Calu3 (cell line): ENCODE measurements at places on chromosomes 3 and 15. TPM values are rescaled to one million over a fixed set of nuclear protein-coding genes. Genes with fewer than 3 reads are reported as not detected.

GRCh38 chr3:98699132-98699531 is 64.0 kb upstream of the ST3GAL6 start:
- no peak overlapping the region for H3K4me3 ChIP-seq
- no peak overlapping the region for H3K27ac ChIP-seq
- peak; percentile 4 for DNase-seq
- H3K27me3 ChIP-seq: no peaks in the 10 kb centered on the region
- H3K36me3 ChIP-seq: no peaks in the 10 kb centered on the region
- H3K4me1 ChIP-seq: no peaks in the 10 kb centered on the region

The SAMMSON gene
- total RNA-seq: not detected in 2 replicates

The GOLGA8T gene
- not detected in 2 replicates for total RNA-seq

- H3K36me3 ChIP-seq: no peaks in the 10 kb centered on the region
- H3K27ac ChIP-seq: no peak overlapping the region
- no peaks in the 10 kb centered on the region for H3K27me3 ChIP-seq
- no peak overlapping the region for H3K4me3 ChIP-seq
- DNase-seq: no peak
Measured at GRCh38 chr3:60269377-60269776, 981.9 kb downstream of the FHIT start.

DNA sequence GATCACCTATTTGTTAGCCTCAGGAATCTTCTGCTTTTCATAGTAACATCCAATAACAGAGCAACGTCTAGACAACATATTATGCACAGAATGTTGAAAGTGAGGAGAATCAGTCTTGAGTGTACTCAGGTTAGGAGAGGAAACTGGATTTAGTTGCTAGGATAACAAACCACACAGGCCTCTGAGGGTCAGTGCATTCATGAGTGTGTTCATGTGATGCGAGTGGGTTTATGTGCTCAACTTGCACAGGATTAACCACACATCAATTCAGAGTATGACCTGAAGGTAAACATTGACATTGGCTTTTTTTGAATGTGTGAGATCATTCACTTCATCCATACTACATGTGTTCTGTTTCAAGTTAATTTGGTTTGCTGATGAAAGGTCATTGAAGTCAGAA is 287.6 kb downstream of the DIPK2A start:
- H3K27me3 ChIP-seq: no peaks in the 10 kb centered on the region
- no peak overlapping the region for H3K27ac ChIP-seq
- H3K4me1 ChIP-seq: no peaks in the 10 kb centered on the region
- H3K36me3 ChIP-seq: no peaks in the 10 kb centered on the region

DNA sequence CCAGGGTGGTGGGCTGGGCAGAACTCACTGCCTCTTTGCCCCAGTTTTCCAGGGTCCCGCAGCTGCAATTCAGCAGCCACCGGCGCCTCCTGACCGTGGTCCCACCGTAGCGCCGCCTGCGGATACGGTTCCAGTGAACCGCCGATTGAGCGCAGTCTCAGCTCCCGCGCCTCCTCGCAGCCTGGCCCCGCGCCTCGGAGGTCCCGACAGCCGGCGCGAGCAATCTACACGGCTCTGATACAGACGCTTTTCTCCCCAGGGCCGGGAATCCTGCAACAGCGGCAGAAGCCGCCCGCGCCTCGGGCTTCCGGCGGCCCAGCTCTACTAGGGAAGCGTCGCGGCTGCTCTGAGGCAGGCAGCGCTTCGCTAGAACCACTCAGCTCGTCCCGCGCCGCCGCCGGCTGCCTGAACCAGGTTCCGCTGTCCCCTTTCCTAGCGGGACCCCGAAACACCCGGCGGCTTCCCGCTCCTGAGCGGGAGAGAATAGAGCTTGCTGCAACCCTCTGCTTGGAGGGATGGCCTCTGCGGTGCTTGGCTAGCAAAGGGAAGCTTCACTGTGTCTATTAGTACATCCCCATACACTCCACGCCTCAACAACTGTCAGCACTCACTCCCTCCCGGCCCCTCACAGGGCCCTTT is 3.1 kb downstream of the FOXL2NB start:
- peaks cover 87% of the 10 kb centered on the region for H3K27me3 ChIP-seq
- no peak overlapping the region for H3K27ac ChIP-seq
- H3K4me1 ChIP-seq: peaks cover 20% of the 10 kb centered on the region
- H3K4me3 ChIP-seq: peak overlapping the region; percentile 20
- H3K36me3 ChIP-seq: peaks cover 19% of the 10 kb centered on the region

The SLC9A9 gene
- total RNA-seq: 1.5 and 2.4 TPM in 2 replicates

DNA sequence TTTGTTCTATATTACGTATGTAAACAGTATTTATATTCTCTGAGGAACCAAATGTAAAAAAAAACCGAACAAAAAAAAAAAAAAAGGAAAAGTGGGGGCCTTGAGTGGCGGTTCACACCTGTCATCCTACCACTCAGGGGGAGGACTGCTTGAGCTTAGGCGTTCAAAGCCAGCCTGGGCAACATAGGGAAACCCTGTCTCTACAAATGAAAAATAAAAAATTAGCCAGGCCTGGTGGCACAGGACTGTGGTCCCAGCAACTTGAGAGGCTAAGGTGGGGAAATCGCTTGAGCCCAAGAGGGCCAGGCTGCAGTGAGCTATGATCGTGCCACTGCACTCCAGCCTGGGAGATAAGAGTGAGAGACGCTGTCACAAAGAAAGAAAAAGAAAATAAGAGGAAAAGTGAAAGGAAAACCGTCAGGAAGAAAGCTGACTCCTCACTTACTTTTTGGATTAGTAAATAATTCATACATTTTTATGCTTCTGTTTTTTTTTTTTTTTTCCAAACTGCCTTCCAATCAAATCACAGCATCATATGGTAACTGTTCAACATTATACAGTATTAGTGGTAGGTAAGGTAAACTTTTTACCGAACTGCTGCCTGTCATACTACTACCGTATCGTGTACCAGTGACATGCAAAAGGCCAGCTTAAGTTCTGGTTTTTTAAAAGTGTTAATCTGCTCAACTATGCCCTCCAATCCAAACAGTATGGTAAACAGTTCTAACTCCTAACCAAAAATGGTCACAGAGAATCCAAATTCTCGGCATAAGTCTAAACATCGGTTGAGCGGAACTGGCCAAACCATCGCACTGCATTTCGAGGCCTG is 1.2 kb downstream of the PHC3 start:
- DNase-seq: no peak
- peak overlapping the region; percentile 96 for H3K27ac ChIP-seq
- H3K36me3 ChIP-seq: peaks cover 56% of the 10 kb centered on the region
- peaks cover 19% of the 10 kb centered on the region for H3K4me1 ChIP-seq
- peak overlapping the region; percentile 98 for H3K4me3 ChIP-seq

DNA sequence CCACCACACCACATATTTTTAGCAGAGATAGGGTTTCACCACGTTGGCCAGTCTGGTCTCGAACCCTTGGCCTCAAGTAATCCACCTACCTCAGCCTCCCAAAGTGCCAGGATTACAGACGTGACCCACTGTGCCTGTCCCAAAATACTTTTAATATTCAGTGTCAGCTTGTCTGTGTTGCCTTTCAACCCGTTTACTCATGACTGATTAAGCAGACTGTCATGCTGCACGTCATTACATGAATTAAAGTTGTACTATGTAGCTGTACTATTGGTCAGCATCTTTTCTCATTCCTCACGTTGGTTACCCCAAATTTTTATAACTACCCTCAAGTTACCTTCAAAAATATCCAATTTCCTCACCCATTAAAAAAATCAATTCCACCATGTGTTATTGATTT is 48.7 kb upstream of the GADL1 start:
- H3K27me3 ChIP-seq: peaks cover 2% of the 10 kb centered on the region
- no peaks in the 10 kb centered on the region for H3K4me1 ChIP-seq
- H3K27ac ChIP-seq: no peak overlapping the region
- DNase-seq: no peak

DNA sequence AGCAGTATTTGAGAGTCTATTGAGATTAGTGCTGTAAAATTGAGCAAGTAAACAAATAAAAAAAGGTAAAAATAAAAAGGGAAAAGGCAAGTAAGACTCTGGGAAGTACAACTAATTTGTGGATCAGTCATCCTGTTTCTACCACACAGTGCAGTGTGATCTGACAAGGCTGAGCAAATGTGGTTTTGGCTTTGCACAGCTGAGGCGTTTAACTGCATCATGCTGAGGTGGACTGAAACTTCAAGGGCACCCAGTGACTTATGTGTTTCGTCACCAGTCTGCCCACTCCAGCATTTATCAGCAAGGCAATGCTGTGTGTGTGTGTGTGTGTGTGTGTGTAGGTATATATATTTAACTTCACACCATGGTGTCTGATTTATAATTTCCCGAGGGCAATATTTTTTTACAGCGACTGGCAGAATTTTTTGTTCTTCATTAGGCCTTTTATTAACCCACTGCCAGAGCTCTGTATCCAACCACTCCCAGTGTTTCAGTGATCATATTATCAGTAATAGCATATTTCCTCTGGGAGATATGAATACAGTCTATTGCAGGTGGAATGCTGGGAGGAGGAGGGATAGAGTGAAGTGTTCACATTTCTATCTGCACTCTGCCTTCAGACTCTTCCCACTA is 131.5 kb upstream of the SATB1 start:
- DNase-seq: no peak
- H3K36me3 ChIP-seq: no peaks in the 10 kb centered on the region
- no peaks in the 10 kb centered on the region for H3K27me3 ChIP-seq
- H3K4me1 ChIP-seq: peaks cover 11% of the 10 kb centered on the region
- no peak overlapping the region for H3K4me3 ChIP-seq

The SCG5 gene
- 1.9 TPM in 1 of 2 replicates, not detected in the other for total RNA-seq

DNA sequence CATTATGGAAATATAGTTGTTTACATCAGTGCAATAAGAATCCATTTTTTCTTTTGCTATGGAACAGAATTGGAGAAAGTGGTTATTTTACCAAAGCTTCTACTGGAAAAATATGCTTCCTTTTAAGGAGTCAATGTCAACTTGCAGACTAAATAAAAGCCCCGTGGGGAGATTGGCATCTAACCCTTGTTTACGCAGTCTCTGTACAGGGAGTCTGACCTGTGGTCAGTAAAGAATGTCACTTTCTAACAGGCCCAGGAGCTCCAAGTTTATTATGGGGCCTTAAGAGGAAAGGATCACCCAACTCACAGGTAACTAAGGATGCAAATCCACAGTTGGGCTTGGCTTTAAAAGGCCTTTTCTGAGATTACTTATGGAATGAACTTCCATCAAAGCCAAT is 1751.2 kb downstream of the SI start:
- no peak overlapping the region for H3K27ac ChIP-seq
- H3K4me1 ChIP-seq: no peaks in the 10 kb centered on the region
- no peak for DNase-seq

The ISLR gene
- not detected in 2 replicates for total RNA-seq

DNA sequence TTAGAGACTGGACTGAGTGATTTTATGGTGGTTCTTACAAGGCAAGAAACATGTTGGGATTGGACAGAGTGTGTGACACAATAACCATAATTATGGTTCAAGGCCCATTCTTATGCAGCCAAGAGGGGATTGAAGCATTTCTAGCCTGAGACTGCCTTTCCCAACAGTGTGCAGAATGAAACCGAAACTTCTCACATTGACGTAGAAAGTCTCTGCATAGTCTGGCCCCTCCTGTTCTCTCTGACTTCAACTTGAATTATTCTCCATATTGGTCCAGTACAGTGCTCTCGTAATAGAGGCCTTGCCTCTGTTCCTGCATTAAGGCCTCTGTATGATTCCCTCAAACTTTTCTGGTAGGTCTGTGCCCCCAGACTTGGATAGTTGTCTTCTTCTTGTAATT is 138.3 kb downstream of the DIPK2A start:
- H3K27ac ChIP-seq: no peak overlapping the region
- H3K4me3 ChIP-seq: no peak overlapping the region
- H3K27me3 ChIP-seq: no peaks in the 10 kb centered on the region
- H3K36me3 ChIP-seq: no peaks in the 10 kb centered on the region

GRCh38 chr3:90092994-90093393 is 985.6 kb downstream of the EPHA3 start:
- H3K4me3 ChIP-seq: no peak overlapping the region
- no peak for DNase-seq
- peaks cover 7% of the 10 kb centered on the region for H3K4me1 ChIP-seq

The TICRR gene
- 41.7 and 45.2 TPM in 2 replicates for total RNA-seq

The CYP1A2 gene
- total RNA-seq: not detected in 2 replicates

The SLC12A1 gene
- not detected in 2 replicates for total RNA-seq

The AMIGO3 gene
- total RNA-seq: 0.49 and 0.73 TPM in 2 replicates

DNA sequence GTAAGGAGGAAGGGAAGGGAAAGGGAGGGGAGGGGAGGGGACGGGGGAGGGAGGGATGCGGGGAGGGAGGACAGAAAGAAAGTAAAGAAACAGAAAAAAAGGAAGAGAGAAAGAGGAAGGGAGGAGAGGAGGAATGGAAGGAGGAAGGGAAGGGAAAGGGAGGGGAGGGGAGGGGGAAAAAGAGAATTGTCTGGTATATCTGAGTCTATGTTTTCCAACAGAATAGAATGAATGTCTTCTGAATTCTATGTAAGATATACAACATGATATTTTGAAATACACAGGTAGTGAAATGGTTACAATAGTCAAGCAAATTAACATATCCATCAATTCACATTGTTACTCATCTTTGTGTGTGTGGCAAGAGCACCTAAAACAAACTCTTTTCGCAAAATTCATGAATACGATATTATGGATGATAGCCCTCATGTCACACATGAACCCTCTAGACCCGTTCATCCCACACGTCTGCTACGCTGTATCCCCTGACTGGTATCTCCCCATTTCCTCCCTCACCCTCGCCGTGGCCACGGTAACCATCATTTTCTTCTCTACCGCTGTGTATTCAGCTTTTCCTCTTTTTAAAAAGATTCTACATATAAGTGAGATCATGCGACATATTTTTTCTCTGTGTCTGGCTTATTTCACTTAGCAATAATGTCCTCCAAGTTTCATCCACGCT is 168.9 kb downstream of the XXYLT1 start:
- no peak for DNase-seq
- H3K36me3 ChIP-seq: peaks cover 6% of the 10 kb centered on the region
- peaks cover 39% of the 10 kb centered on the region for H3K4me1 ChIP-seq
- peak overlapping the region; percentile 86 for H3K27ac ChIP-seq
